Fibroblast of skin of right biceps (primary cell): ENCODE measurements at places on chromosomes 7 and 10.

- DNase-seq: no peak
Observed at GRCh38 chr10:91800182-91800581, 2.0 kb downstream of the TNKS2 start.

GRCh38 chr7:151179946-151180345, 7.1 kb downstream of the ASB10 start:
- no peak for DNase-seq

GRCh38 chr7:46432708-46433107, 511.6 kb upstream of the IGFBP3 start:
- DNase-seq: peak; percentile 61

- peak; percentile 26 for DNase-seq
Observed at GRCh38 chr10:17872191-17873091, 63.3 kb downstream of the MRC1 start.

GRCh38 chr10:101293007-101293723, 60.8 kb upstream of the BTRC start:
- no peak for DNase-seq
